ENCODE measurements at places on chromosomes 11 and 22.

DNA sequence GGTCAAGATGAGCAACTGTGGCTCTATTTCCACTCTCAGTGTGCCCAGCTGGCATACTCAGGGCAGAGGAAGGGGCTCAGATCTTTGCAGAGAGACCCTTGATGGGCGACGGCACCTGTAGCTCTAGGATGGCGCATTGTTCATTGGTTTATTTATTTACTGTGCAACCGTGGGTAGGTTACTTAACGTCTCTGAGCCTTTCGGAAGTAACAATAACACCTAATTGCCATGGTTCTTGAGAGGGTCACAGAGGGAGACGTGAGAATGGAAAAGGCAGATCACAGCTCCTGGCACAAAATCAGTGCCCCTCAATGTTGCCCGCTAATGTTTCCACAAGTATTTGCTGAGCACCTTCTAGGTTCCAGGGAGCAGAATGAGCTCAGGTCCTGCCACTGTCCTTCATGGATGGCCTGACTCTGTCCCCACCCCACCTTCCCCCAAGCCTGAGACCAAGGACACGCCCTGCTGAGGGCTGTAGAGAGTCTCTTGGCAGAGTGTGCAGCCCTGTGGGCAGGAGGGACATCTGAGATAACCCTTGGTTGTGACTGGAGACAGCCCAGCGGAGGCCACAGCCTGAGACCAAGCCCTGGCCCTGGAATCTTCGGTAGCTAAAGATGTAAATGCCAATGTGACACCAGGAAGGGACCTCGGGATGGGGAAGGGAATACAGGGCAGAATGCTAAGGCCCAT is 780 bp upstream of the ALDH3B2 start:
- DNase-seq, result no peak

DNA sequence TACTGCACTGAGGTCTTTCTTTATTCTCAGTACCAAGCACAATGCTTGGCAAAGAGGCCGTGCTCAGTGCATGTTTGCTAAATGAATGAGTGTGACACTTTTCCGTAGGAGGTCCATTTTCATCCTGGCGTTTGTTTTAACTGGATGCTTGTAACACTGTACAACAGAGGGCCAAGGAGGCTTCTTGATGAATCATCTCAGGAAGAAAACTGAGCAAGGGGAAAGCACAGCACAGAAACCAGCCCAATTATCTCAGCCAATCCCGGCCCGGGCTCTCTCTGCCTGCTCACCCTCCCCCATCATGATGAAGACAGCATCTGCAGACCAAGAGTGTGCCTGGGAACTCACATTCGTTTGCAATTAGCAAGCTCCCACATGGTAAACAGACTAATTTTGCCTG is 570.3 kb downstream of the OPCML start:
- DNase-seq, result no peak

- no peak for DNase-seq
Measured at GRCh38 chr11:75376175-75376574, 23.1 kb upstream of the RPS3 start.

DNA sequence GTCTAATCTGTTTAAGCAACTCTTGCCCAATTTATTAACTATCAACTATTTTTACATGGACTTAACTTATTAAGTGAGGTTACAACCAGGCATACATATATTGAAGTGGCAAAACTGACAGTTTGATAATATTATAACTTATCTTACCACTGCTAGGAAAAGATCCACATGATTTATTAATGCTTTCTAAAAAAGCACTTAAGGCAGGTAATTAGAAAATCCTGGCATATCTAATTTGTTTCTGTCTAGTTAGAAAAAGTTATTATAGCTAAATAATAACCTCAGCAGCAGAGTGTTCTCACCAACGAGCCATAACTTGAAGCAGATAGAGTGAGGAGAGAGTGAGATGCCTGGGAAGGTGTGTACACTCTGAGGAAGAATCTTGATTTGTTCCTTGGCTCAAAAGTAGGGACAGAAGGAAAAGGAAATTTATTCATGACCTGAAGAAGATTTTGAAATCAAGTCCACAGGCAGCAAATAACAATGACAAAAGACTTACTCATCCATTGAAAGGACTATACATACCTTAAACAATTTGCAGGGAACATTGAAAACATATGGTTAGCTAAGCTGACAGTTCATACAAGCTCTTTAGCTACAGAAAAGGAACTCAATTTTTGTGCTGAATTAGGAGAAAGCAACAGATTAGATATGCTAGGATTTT is 7.1 kb upstream of the MUC15 start:
- no peak for DNase-seq

- DNase-seq, result peak; percentile 37
Measured at GRCh38 chr11:63804259-63804658, 9.0 kb upstream of the SPINDOC start.

DNA sequence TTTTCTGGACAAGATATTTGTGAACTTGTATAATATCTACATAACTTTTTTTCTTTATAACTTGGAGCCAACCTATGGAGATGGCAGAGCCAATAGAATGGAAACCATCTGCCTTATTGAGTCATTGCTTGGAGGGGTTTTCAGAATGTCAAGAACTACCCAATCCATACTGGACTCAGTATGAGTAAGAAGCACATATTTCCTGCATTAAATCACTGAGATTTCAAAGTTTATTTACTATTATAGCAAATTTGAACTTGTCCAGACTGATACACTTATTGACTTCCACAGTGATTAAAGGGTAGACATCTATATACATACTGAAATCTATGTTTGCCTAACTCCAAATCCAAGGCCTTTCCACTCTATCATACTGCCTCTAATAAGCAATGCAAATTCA is 704.0 kb downstream of the KCNA4 start:
- no peak for DNase-seq

DNA sequence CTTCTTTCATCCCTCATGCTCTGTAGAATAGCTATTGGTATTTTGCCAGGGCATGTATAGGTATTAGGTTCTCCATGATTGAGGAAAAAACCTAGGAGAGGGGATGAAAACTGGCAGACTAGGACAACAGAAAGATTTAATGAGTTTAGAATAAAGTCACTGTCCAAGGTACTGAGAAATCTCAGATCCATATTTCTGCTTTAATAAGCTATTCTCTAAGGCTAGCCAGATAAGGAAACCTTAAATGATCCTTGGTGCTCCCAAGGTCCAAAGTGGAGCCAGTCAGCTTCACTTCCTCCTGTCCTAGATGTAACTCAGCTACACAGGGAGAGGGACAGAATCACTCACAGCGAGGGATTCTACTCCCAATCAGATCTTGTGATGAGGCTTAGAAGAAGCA is 13.7 kb upstream of the CSNK2A3 start:
- no peak for DNase-seq

DNA sequence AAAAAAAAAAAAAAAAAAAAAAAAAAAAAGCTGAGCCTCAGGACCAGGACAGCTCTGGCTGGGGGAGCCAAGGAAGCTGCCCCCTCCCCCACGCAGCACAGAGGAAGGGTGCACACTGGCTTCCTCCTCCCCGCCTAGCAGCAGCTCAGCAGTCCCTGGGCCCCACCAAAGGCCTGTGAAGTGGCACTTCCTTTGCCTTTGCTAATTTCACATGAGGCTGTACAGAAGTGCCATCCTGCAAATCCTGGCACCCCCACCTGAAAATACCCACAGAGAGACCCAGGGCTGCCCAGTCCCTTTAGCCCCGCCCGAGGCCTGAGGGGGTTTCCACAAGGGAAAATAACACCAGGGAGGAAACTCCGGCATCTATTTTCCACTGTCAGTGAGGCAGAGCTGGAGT is 3.9 kb downstream of the RHOG start:
- no peak for DNase-seq

DNA sequence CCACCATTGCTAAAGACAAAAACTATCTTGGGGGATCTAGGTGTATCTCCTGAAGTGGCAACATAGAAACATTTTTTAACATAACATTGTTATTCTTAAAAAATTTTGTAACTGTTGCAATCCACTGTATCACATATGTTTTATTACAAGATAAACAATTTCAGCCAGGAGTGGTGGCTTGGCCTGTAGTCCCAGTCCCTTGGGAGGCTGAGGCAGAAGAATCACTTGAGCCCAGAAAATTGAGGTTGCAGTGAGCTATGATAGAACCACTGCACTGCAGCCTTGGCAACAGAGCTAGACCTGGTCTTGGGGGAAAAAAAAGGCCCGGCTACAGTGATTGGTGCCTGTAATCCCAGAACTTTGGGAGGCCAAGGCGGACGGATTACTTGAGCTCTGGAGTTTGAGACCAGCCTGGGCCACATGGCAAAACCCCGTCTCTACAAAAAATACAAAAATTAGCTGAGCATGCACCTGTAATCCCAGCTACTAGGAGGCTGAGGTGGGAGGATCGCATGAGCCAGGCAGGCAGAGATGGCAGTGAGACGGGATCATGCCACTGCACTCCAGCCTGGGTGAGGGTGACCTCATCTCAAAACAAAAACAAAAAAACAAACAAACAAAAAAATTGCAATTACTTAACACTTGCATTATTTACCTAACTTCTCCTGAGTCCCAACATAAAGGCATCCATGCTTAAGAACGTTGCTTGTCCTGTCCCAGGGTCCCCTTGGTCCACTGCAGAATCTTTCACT is 1.5 kb upstream of the DEPDC5 start:
- DNase-seq, result no peak

- peak; percentile 22 for DNase-seq
Measured at GRCh38 chr11:128776424-128777284, 82.8 kb downstream of the FLI1 start.

GRCh38 chr11:19020831-19021230 is 39.7 kb downstream of the MRGPRX2 start:
- DNase-seq, result no peak

DNA sequence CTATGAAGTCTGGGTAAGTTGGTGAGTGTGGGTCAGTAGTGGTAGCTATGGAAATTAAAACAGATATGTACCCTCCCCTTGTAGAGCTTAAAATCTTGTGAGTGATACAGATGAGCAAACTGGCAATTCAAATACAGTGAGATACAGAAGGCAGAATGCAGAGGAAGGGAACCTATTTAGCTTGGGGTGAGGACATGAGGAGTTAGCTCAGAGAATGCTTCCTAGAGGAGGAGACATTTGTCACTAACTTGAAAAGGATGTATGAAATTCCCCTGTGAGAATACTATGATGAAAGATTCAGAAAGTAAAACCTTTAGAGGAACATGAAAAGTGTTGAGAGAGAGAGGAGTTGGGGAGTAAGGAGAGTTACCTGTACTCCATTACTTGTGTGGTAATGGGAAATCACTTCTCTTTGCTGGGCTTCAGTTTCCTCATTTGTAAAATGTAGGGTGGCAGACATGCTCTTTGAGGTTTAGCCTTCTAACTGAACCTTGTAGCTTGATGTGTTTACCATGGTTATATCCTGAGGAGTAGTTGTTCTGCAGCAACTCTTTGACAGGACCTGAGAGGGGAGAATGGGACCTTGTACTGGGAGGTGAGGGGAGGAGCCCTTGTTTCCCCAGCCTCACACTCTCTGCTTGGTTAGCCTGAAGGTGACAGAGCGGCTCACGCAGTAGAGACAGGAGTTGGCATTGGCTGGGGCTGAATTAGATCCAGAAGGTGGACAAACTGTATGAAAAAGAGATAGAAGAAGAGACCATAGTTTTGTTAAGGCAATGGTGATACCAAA is 17.9 kb downstream of the SWAP70 start:
- no peak for DNase-seq

GRCh38 chr11:59756558-59756840 is 1.3 kb downstream of the STX3 start:
- no peak for DNase-seq

DNA sequence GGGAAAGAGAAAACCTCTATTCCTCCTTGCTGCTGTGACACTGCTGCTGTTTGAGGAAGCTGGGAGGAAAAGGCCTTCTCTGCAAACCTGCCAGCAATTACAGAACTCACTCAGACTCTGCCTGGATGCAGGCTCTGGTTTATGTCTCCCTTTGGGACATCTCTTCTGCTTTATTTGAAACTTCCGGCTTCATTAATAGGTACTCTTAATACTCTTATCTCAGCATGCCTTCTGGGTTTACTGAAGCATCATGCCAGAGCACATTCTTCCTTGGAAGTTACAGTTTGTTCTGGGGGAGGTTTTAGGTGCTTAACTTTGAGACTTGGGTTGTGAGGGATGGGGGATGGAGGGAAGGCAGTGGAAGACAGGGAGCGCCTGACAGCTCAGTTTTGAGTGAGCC is 79.9 kb downstream of the NAV2 start:
- DNase-seq, result no peak

- DNase-seq, result no peak
Measured at GRCh38 chr22:44702479-44703198, 635 bp downstream of the PRR5 start.

GRCh38 chr11:77753230-77753629 is 67.3 kb downstream of the RSF1 start:
- DNase-seq, result no peak

DNA sequence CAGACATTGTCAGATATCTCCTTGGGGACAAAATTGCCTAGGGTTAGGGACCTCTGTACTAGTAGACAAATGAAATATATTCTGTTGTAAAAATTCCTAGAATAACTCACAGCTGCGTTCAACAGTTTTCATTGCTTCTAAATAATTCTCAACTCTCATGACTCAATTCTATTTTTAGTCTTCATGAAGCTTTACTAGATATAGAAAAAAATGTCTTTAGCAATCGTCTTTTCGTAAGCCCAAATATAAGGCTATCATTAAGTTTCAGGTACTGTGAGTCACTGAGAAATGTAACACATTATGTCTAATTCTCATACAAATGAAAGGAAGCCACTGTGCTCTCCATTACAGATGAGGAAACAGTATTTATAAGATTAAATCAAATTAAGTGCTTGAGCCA is 6.4 kb downstream of the MMP12 start:
- no peak for DNase-seq

GRCh38 chr11:84061726-84062125 is 775.6 kb upstream of the CCDC90B start:
- DNase-seq, result no peak

- no peak for DNase-seq
Measured at GRCh38 chr22:19522190-19522880, 1.9 kb downstream of the CLDN5 start.

- DNase-seq, result no peak
Measured at GRCh38 chr11:129503646-129504045, 128.0 kb downstream of the BARX2 start.

DNA sequence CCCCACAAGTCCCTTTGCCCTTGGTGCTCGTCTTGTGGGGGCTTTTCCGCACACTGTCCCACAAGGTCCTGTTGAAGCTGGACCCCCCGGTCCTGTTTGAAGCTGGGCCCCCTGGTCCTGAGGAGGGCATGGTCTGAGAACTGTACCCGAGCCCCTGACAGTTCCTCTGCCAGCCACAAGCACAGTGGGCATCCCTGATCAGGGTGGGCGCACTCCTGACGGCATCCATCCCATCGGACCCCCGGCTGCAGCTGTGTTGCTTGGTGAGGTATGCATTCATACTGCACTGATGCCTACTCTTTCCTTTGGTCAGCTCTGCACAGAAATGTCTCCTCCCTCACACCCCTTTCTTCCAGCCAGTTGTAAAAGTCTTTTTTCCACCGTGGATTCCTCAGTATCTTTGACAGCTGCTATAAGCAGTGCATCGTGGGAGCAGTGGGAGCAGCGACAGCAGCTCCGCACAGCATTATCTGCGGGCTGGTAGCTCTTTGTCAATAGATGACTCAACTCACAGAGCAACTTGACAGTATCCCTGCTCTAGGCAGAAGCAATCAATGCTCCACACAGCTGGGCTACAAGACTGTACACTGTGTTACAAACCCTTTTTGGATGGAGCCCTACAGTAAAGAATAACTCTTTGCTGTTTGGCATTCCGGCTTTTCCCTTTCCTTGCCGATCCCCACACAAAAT is 1030.8 kb upstream of the CCDC90B start:
- no peak for DNase-seq

- no peak for DNase-seq
Measured at GRCh38 chr11:73152861-73153483, 10.9 kb upstream of the FCHSD2 start.

All from HCT116 (cell line).